Type B pancreatic cell (in vitro differentiated cells): ENCODE measurements at places on chromosomes 3 and 15. TPM values are rescaled to one million over a fixed set of nuclear protein-coding genes. Genes with fewer than 3 reads are reported as not detected.

GRCh38 chr3:194555175-194556062 is 68.6 kb upstream of the ATP13A3 start:
- no peaks in the 10 kb centered on the region for H3K27me3 ChIP-seq
- H3K27ac ChIP-seq = no peak overlapping the region
- peaks cover 18% of the 10 kb centered on the region for H3K4me1 ChIP-seq
- DNase-seq = no peak
- no peaks in the 10 kb centered on the region for H3K36me3 ChIP-seq
- H3K4me3 ChIP-seq = no peak overlapping the region

GRCh38 chr15:86969364-86969763 is 889.7 kb downstream of the AGBL1 start:
- H3K4me3 ChIP-seq = no peak overlapping the region
- no peak for DNase-seq
- H3K36me3 ChIP-seq = no peaks in the 10 kb centered on the region
- no peaks in the 10 kb centered on the region for H3K4me1 ChIP-seq

DNA sequence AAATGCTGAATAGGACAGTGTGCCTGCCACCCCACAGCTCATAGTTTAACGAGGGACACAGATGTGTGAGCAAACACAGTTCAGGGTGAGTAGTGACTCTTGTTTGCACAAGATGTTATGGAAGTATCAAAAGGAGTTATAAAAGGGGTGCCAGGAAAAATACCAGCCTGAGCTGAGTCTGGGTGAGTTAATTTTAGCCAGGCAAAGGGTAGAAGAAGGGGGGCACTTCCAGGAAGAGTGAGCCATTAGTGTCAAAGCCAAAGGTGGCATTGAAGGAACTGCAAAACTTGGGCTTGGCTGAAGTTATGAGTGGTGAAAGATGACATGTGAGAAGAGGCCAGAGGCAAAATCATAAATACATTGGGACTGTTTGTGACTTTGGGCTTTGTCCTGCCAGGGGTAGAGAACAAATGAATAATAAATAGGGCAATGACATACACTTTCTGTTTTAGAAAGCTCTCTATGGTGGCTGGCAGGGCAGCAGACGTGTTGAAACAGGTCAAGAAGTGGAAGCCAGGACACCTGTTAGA is 1.9 kb upstream of the SPPL2A start:
- peaks cover 5% of the 10 kb centered on the region for H3K36me3 ChIP-seq
- no peak for DNase-seq
- peak overlapping the region; percentile 30 for H3K27ac ChIP-seq
- peaks cover 24% of the 10 kb centered on the region for H3K4me1 ChIP-seq

DNA sequence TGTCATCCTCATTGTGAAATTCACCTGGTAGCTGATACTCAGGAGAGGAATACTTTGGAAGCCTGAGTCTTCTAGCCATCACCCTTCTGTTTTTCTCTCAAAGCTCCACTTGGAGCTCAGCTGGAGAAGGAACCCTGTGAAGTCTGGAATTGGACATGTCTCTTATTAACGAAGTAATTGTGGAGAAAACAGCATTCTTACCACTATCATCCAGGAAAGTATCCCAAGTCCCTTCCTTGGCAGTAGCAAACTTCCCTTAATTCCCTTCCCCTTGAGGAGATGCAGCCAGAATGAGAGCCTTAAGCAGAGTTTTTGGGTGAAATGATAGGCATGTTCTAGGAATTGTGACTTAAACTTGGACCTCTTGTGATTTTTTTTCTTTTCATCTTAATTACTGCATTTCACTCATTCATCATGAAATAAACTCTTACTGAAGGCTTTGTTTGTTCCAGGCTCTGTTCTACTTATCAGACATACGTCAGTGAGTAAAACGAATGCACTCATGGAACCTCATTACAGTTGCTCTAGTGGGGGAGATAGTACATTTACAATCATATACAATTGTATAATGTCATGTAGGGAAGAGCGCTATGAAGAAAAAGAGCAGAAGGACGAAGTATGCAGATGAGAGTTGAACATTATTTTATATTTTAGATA is 30.5 kb upstream of the TCF12 start:
- H3K4me3 ChIP-seq = peak overlapping the region; percentile 93
- peaks cover 40% of the 10 kb centered on the region for H3K4me1 ChIP-seq
- no peak for DNase-seq
- peaks cover 10% of the 10 kb centered on the region for H3K36me3 ChIP-seq
- H3K27ac ChIP-seq = peak overlapping the region; percentile 87
- no peaks in the 10 kb centered on the region for H3K27me3 ChIP-seq

GRCh38 chr15:31609258-31609681 is 282.6 kb downstream of the KLF13 start:
- peaks cover 7% of the 10 kb centered on the region for H3K4me1 ChIP-seq
- no peak overlapping the region for H3K27ac ChIP-seq
- H3K27me3 ChIP-seq = no peaks in the 10 kb centered on the region
- H3K4me3 ChIP-seq = no peak overlapping the region

- no peaks in the 10 kb centered on the region for H3K36me3 ChIP-seq
- no peak overlapping the region for H3K27ac ChIP-seq
- peaks cover 37% of the 10 kb centered on the region for H3K27me3 ChIP-seq
- no peak for DNase-seq
- H3K4me3 ChIP-seq = no peak overlapping the region
Measured at GRCh38 chr3:44106756-44107155, 134.9 kb upstream of the TOPAZ1 start.

- H3K4me3 ChIP-seq = no peak overlapping the region
- no peaks in the 10 kb centered on the region for H3K4me1 ChIP-seq
- no peak overlapping the region for H3K27ac ChIP-seq
Measured at GRCh38 chr15:34258151-34258550, 33.3 kb downstream of the EMC4 start.

DNA sequence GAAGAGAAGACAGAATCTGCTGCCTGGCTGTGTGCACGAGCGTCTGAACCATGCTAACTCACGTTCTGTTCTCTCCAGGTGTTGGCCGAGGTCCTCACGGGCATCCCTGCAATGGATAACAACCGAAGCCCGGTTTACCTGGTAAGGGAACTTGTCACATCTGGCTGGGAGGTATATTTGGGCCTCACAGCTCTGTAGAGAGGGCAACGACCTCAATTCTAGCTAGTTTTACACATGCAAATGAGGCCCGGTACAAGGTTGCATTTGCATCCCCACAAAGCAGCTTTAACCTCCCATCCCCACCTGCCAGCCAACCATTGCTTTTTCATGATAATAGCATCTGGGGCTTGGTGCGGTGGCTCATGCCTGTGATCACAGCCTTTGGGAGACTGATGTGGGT is 22.0 kb upstream of the TATDN2 start:
- no peak overlapping the region for H3K4me3 ChIP-seq
- H3K4me1 ChIP-seq = peaks cover 10% of the 10 kb centered on the region
- no peak for DNase-seq
- H3K27me3 ChIP-seq = no peaks in the 10 kb centered on the region
- H3K36me3 ChIP-seq = peaks cover 4% of the 10 kb centered on the region

GABRB3 gene
- 25.7 and 28.5 TPM in 2 replicates for total RNA-seq
